ENCODE measurements at places on chromosomes 13 and 19. TPM values are rescaled to one million over a fixed set of nuclear protein-coding genes. Genes with fewer than 3 reads are reported as not detected.

The ZNF558 gene
- total RNA-seq, result 0.54 TPM

The TLE2 gene
- total RNA-seq, result 47.5 TPM

The PCDH8 gene
- not detected for total RNA-seq

The ZNF579 gene
- total RNA-seq, result 4.4 TPM

The SIGLEC14 gene
- total RNA-seq, result not detected

The PRODH2 gene
- not detected for total RNA-seq

The NKG7 gene
- total RNA-seq, result not detected

The SULT2B1 gene
- not detected for total RNA-seq

The CPB2 gene
- not detected for total RNA-seq

The SLC6A16 gene
- 0.09 TPM for total RNA-seq

The TGFB1 gene
- 52.1 TPM for total RNA-seq

The RNF17 gene
- total RNA-seq, result not detected

The HSPBP1 gene
- 27.4 TPM for total RNA-seq

The TLE6 gene
- total RNA-seq, result 4.5 TPM

The CYP4F11 gene
- total RNA-seq, result not detected

The AKT2 gene
- 20.1 TPM for total RNA-seq

The SEMA6B gene
- 115 TPM for total RNA-seq

The CNFN gene
- not detected for total RNA-seq

The VSIG10L gene
- 0.18 TPM for total RNA-seq

The SPRED3 gene
- total RNA-seq, result 5.3 TPM

The MCOLN1 gene
- 4.5 TPM for total RNA-seq

The ACP7 gene
- total RNA-seq, result not detected

The ZNF613 gene
- 6.6 TPM for total RNA-seq

The TRPM4 gene
- 17.3 TPM for total RNA-seq

The TMEM38A gene
- total RNA-seq, result 3.3 TPM

The CTU1 gene
- total RNA-seq, result 7.3 TPM

The C3 gene
- 0.09 TPM for total RNA-seq

The LILRA6 gene
- not detected for total RNA-seq

The C19orf33 gene
- 19.2 TPM for total RNA-seq

The GAPDHS gene
- not detected for total RNA-seq

The SLAIN1 gene
- total RNA-seq, result 1.3 TPM

The ZNF626 gene
- total RNA-seq, result 3.3 TPM

Measured in endothelial cell of coronary artery (primary cell).